ENCODE measurements at places on chromosomes 2 and 18. TPM values are rescaled to one million over a fixed set of nuclear protein-coding genes. Genes with fewer than 3 reads are reported as not detected.

Gene HOXD11
- not detected for total RNA-seq

DNA sequence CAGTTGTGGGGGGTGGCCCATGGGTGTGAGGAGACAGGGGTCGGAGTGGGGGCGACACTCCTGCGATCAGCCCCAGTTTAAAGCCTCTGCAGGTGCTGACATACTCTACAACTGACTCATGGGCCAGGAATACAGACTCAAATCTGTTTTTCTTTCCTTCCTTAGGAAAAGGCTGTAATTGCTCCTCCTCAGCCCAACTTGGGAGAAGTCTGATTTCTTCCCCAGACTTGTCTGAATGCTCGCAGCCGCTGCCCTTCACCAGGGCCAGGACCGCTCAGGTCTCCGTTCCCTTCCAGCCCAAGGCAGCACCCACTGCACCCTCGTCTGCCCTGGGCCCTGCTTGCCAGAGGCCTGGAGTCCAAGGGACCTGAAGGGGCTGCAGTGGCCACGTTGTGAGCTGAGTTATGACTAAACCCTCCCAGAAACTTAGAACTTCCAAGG is 41.3 kb downstream of the RHOB start:
- no peak for DNase-seq

DNA sequence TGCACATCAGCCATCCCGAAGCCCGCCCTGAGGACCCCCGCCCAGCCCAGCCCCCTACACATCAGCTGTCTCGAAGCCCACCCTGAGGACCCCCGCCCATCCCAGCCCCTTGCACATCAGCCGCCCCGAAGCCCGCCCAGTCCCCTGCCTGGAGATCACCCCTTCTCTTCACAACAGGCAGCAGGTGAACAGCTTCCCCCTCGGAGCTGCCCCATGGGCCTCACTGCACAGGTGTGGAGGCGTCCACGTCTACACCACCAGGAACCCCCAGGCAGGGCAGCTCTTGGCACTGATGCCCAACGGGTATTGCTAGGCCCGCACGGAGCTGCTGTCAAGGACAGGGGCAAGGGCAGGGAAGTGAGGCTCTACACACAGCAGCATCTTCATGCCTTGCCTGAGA is 137.6 kb downstream of the HDAC4 start:
- DNase-seq, result no peak

- DNase-seq, result no peak
Observed at GRCh38 chr18:32405588-32405987, 65.1 kb downstream of the GAREM1 start.

DNA sequence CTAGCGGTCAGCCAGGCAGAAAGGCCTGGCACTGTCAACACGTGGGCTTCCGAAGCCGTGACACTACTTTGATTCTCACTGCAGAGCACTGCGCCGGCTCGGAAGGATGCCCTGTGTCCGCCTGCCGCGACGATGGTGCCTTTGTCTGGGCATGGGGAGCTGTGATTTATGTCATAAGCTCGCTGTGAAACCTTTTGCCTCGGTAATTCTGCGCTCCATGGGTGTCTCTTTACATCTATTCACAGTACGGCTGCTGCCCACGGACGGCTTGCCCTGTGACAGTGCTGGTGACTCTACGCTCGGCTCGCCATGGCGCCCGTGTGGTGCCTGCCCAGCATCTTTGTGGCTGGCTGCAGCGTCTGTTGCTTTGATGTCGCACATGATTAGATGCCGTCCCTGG is 43.1 kb upstream of the GBX2 start:
- DNase-seq, result no peak

- DNase-seq, result no peak
Observed at GRCh38 chr2:97969081-97970067, 26.4 kb downstream of the TMEM131 start.

DNA sequence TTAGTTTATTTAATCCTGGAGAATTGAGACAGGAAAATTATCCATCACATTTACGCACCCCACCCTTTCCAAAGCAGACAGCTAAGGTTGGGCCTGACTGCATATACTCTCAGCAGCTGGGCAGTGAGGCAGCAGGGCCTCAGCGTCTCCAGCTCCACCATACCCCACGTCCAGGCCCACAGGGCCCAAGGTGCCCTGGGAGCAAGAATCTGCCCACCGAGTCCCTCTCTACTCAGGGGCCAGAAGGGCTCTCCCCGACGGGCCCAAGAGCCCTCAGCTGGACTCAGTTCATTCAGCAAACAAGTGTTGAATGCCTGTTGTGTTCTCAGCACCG is 126.3 kb downstream of the SEPTIN10 start:
- DNase-seq, result no peak

DNA sequence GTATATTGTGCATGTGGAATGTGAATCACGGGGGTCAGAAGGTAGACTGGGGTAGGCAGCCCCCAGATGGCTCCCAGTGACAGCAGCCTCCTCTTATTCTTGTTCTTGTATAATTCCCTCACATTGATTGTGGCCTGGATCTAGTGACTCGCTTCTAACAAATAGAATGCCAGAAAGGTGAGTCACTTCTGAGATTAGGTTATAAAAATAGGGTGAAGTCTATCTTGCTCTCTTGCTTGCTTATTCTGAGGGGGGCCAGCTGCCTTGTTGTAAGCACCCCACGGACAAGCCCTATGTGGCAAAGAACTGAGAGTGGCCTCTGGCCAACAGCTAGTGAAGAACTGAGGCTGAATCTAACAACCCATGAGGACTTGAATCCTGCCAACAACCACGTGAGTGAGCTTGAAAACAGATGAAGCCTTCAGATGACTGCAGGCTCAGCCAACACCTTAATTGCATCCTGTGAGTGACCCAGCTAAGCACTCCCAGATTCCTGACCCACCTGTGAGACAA is 15.6 kb upstream of the RMND5A start:
- DNase-seq, result no peak
